ENCODE measurements at places on chromosomes 5 and 9. TPM values are rescaled to one million over a fixed set of nuclear protein-coding genes. Genes with fewer than 3 reads are reported as not detected.

GABRA6 gene
- not detected for total RNA-seq

HRH2 gene
- total RNA-seq = 0.93 TPM

UBE2QL1 gene
- total RNA-seq = 0.06 TPM

FAM221B gene
- total RNA-seq = not detected

ABCA1 gene
- 43.2 TPM for total RNA-seq

LIFR gene
- 21.0 TPM for total RNA-seq

CD72 gene
- total RNA-seq = 1.1 TPM

PCDHA9 gene
- total RNA-seq = 0.06 TPM

TRPM6 gene
- not detected for total RNA-seq

ZFP2 gene
- total RNA-seq = 0.92 TPM

SLCO6A1 gene
- not detected for total RNA-seq

CAVIN4 gene
- total RNA-seq = 1.2 TPM

PHF24 gene
- 0.13 TPM for total RNA-seq

IGFBPL1 gene
- not detected for total RNA-seq

NSUN2 gene
- 57.5 TPM for total RNA-seq

HAND1 gene
- total RNA-seq = not detected

ASPN gene
- 19.8 TPM for total RNA-seq

PCDHB3 gene
- total RNA-seq = 1.3 TPM

GGTA1 gene
- total RNA-seq = 1.3 TPM

PDE8B gene
- total RNA-seq = 0.13 TPM

ZNF354C gene
- total RNA-seq = 7.4 TPM

PCDHB4 gene
- 0.68 TPM for total RNA-seq

DNAH5 gene
- total RNA-seq = 0.13 TPM

ANKRD20A1 gene
- 0.12 TPM for total RNA-seq

SUSD3 gene
- not detected for total RNA-seq

PTPRD gene
- total RNA-seq = 4.0 TPM

CAMK4 gene
- total RNA-seq = 0.37 TPM

HRCT1 gene
- total RNA-seq = 2.2 TPM

BTNL8 gene
- total RNA-seq = not detected

ARHGEF39 gene
- total RNA-seq = 0.44 TPM

CDHR2 gene
- not detected for total RNA-seq

GARNL3 gene
- total RNA-seq = 7.7 TPM

ORM2 gene
- not detected for total RNA-seq

SHOC1 gene
- total RNA-seq = not detected

SPINK6 gene
- not detected for total RNA-seq

MEF2C gene
- 45.7 TPM for total RNA-seq

IFNA13 gene
- not detected for total RNA-seq

POLK gene
- 34.0 TPM for total RNA-seq

PCDHGA6 gene
- 5.3 TPM for total RNA-seq

OR1J2 gene
- total RNA-seq = not detected

IGIP gene
- 19.3 TPM for total RNA-seq
